ENCODE measurements at places on chromosomes 7 and 10.

DNA sequence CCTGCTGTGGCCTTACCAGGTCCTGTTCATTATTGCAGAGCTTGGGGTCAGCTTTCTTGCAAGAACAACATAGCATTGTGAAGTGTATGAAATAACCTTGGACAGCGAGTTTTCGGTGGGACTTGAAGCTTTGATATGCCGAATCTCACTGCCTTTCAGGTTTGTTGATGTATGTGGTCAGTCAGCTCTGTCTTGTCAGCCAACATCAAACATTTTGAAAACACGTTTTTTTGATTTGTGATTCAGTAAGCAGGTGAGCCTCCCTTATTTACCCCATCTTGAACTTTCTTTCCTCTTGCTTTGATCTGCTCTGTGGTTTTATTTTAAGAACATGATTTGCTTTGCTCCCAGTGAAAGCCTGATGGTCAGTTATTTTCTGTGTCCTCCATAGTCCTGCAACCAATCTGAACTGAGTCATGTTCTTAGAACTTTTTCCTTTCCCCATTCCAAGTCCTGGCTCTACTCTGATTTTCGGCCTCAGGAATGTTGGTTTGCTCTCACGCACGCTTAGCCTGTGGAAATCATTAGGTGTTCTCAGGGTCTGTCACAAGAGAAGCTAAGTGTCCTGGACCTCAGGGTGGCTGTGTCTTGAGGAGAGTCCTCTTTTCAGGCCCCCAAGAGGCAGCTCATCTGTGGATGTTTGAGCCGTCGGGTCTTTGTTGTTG, 8.7 kb downstream of the WBP1L start:
- no peaks in the 10 kb centered on the region for H3K36me3 ChIP-seq
- DNase-seq = peak; percentile 49
- no peaks in the 10 kb centered on the region for H3K27me3 ChIP-seq
- peak overlapping the region; percentile 88 for H3K27ac ChIP-seq

DNA sequence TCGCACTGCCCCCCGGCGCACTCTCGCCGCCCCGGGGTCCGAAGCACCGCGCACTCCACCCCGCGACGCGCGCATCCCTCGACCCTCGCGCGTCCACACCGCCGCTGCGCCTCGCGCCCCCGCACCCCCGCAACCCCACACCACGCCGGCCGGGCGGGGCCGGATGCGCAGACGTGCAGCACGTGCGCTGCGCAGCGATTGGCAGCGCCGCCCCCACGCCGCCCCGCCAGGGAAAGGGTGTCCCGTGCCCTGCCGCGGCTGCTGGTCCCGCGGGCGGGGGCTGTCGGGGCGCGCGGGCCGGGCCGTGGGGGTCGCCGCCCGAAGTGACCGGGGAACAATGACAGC, 53.7 kb upstream of the KDM7A start:
- no peak overlapping the region for H3K27ac ChIP-seq
- peaks cover 25% of the 10 kb centered on the region for H3K4me1 ChIP-seq
- no peaks in the 10 kb centered on the region for H3K36me3 ChIP-seq
- H3K4me3 ChIP-seq = peak overlapping the region; percentile 38
- no peak for DNase-seq

- H3K27ac ChIP-seq = no peak overlapping the region
- no peak for DNase-seq
- H3K4me3 ChIP-seq = no peak overlapping the region
- H3K36me3 ChIP-seq = no peaks in the 10 kb centered on the region
Measured at GRCh38 chr7:128349466-128349825, 5.7 kb upstream of the RBM28 start.

DNA sequence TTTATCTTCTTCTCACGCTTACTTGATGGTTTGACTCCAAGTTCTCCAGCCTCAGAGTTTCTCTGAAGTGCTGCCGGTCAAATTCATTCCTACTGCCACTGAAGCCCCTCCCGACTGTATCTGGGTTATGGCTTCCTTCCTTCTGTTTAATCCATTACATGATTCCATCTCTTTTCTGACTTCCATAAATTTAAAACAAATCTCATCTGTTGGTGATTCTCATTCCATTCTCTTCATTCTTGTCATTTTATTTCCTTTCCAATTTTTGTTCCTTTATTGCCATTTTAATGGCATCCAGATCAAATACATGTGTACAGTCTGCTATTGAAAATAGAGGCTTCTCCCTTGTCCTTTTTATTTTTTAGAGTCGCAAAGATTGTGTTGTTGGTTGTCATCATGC, 25.4 kb upstream of the HIBADH start:
- no peak overlapping the region for H3K4me3 ChIP-seq
- no peak overlapping the region for H3K27ac ChIP-seq
- H3K36me3 ChIP-seq = no peaks in the 10 kb centered on the region

DNA sequence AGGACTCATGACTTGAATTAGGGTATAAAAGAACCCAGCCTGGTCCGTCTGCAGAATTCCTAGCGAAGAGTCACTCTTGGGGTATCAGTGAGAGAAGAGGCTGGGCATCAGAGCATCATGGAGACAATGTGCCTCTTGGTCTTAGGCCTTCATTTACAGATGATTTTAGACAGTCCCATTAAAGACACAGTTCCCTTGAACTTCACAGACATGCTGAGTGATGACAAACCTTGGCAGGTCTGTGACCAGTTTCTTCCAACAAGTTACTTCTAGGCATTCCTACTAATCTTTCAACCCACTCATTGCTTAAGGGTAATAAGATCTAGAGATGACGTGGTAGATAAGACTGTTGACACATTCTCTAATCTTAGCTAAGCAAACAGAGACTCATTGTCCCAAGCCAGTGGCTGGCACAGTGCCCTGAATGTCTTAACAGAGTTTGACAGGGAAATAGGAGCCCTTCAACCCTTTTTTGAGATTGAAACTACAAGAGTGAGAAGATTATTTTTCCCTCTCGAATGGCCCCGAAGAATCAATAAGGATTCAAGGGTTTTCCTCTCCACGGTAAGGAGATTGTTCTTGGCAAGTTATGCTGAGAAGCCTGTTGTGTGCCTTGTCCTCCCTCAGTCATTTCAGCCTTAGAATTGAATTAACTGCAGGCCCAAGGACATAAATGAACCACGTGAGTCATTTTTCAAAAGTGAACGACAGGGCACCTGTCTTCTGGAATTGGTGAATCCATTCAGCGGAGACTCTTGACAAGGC, 281.1 kb downstream of the CCDC3 start:
- H3K36me3 ChIP-seq = no peaks in the 10 kb centered on the region
- peaks cover 23% of the 10 kb centered on the region for H3K4me1 ChIP-seq
- H3K27ac ChIP-seq = no peak overlapping the region
- no peak overlapping the region for H3K4me3 ChIP-seq
- H3K27me3 ChIP-seq = no peaks in the 10 kb centered on the region
- peak; percentile 86 for DNase-seq

- peaks cover 7% of the 10 kb centered on the region for H3K4me1 ChIP-seq
- no peaks in the 10 kb centered on the region for H3K36me3 ChIP-seq
- no peak for DNase-seq
- no peak overlapping the region for H3K4me3 ChIP-seq
- no peak overlapping the region for H3K27ac ChIP-seq
Measured at GRCh38 chr7:47036909-47037308, 545.0 kb downstream of the TNS3 start.

DNA sequence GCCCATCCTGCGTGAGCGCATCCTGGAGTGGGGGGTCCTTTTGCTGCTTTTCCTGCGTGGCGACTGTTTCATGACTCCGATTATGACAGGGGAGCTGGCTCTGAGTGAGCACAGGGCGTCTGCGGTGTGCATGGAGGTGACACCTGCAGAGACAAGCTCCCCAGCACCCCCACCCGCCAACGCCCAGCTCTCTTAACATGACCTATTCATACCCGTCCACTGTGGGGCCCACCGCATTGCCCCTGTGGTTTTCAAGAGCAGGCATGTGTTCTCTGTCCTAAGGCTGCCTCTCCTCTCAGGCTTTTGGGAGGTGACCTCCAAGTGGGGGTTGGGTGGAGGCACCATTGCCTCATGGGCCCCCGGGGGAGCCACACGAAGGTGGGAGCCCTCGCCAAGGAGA, 500.7 kb downstream of the TCERG1L start:
- H3K36me3 ChIP-seq = no peaks in the 10 kb centered on the region
- DNase-seq = no peak
- H3K27ac ChIP-seq = no peak overlapping the region

GRCh38 chr10:66180581-66181318, 745.1 kb upstream of the LRRTM3 start:
- H3K4me1 ChIP-seq = no peaks in the 10 kb centered on the region
- H3K4me3 ChIP-seq = no peak overlapping the region
- no peak overlapping the region for H3K27ac ChIP-seq
- no peaks in the 10 kb centered on the region for H3K27me3 ChIP-seq
- DNase-seq = no peak
- H3K36me3 ChIP-seq = no peaks in the 10 kb centered on the region

GRCh38 chr10:120841522-120842189, 9.5 kb upstream of the WDR11 start:
- no peaks in the 10 kb centered on the region for H3K36me3 ChIP-seq
- H3K4me1 ChIP-seq = no peaks in the 10 kb centered on the region
- H3K4me3 ChIP-seq = no peak overlapping the region
- H3K27me3 ChIP-seq = no peaks in the 10 kb centered on the region

- no peaks in the 10 kb centered on the region for H3K27me3 ChIP-seq
- H3K4me3 ChIP-seq = no peak overlapping the region
- DNase-seq = no peak
- H3K36me3 ChIP-seq = no peaks in the 10 kb centered on the region
- H3K27ac ChIP-seq = no peak overlapping the region
Measured at GRCh38 chr10:123642293-123642692, 23.9 kb upstream of the GPR26 start.

- H3K27me3 ChIP-seq = no peaks in the 10 kb centered on the region
- no peak overlapping the region for H3K4me3 ChIP-seq
- DNase-seq = no peak
- H3K4me1 ChIP-seq = no peaks in the 10 kb centered on the region
- H3K27ac ChIP-seq = no peak overlapping the region
Measured at GRCh38 chr7:18706670-18707069, 211.1 kb downstream of the HDAC9 start.

GRCh38 chr7:100893910-100894721, 1.6 kb downstream of the ACHE start:
- H3K27ac ChIP-seq = no peak overlapping the region
- H3K27me3 ChIP-seq = peaks cover 2% of the 10 kb centered on the region
- no peak overlapping the region for H3K4me3 ChIP-seq
- H3K36me3 ChIP-seq = no peaks in the 10 kb centered on the region
- H3K4me1 ChIP-seq = peaks cover 50% of the 10 kb centered on the region
- DNase-seq = no peak

DNA sequence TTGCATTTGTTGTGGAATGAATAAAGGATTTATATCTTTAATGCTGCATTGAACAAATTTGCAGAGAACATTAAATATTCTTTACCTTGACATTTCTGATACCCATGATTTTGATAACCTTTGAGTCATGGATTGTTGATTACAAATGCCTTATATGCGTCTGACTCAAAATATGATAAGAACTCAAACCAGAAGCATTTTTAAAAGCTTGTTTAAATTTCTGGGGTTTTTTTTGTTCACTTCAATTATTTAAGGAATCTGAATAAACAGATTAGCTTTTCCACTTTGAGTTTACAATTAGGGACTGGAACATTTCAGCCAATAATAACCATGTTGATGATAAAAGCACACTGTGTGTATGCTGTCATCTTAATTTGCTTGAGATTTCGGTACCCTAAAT, 253.5 kb downstream of the NRG3 start:
- no peaks in the 10 kb centered on the region for H3K27me3 ChIP-seq
- no peaks in the 10 kb centered on the region for H3K36me3 ChIP-seq
- no peak overlapping the region for H3K27ac ChIP-seq
- H3K4me1 ChIP-seq = no peaks in the 10 kb centered on the region
- DNase-seq = no peak

GRCh38 chr7:13920053-13920697, 69.3 kb downstream of the ETV1 start:
- H3K27ac ChIP-seq = no peak overlapping the region
- no peaks in the 10 kb centered on the region for H3K27me3 ChIP-seq
- no peaks in the 10 kb centered on the region for H3K36me3 ChIP-seq
- peak; percentile 41 for DNase-seq
- no peaks in the 10 kb centered on the region for H3K4me1 ChIP-seq

DNA sequence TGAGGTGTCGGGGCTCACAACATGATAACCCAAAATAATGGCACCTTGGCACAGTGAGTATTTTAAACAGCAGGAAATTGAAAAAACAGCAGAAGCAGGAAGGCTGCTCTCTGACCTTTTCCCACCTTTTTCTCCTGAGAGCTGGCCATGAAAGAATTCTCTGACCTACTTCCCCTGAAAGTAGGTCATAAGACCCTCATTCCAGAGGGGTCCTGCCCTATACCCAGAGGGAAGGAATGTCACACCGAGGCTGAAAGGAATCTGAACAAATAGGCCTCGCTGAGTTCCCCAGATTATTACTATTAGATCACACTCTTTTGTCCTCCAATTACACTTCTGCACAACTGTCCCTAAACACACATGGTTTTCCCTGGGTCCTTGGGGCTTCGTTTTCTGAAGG, 18.8 kb downstream of the CPVL start:
- no peaks in the 10 kb centered on the region for H3K4me1 ChIP-seq
- no peak overlapping the region for H3K4me3 ChIP-seq
- no peaks in the 10 kb centered on the region for H3K27me3 ChIP-seq
- no peak for DNase-seq

GRCh38 chr7:112622159-112622715, 141.4 kb downstream of the LSMEM1 start:
- H3K4me1 ChIP-seq = no peaks in the 10 kb centered on the region
- H3K27ac ChIP-seq = no peak overlapping the region
- H3K36me3 ChIP-seq = no peaks in the 10 kb centered on the region

GRCh38 chr7:144470078-144470477, 66.6 kb upstream of the NOBOX start:
- H3K27ac ChIP-seq = no peak overlapping the region
- H3K36me3 ChIP-seq = no peaks in the 10 kb centered on the region
- no peak for DNase-seq
- H3K4me1 ChIP-seq = no peaks in the 10 kb centered on the region
- H3K27me3 ChIP-seq = no peaks in the 10 kb centered on the region
- no peak overlapping the region for H3K4me3 ChIP-seq

DNA sequence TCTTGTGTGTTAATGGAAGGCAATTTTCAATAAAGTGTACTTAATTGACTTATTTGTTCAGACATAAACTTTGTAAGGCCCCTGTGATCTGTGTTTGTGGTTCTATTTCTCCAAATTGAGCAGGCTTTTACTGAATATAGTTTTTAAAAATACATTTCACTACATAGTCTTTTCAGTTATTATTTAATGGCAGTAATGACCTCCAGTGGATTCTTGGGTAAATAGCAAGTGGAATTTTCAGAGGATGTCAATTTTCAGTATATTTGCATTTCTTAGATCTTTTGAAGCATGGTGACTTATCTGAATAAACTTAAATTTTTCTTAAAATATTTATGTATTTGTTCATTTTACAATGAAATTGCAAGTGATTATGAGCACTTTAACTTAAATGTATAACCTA, 203.1 kb upstream of the PCLO start:
- DNase-seq = no peak
- H3K4me1 ChIP-seq = no peaks in the 10 kb centered on the region
- no peak overlapping the region for H3K27ac ChIP-seq
- H3K36me3 ChIP-seq = no peaks in the 10 kb centered on the region
- H3K4me3 ChIP-seq = no peak overlapping the region

Data from tibial nerve (tissue), 4 donors.